Stimulated activated CD4-positive, alpha-beta T cell treated with anti-CD3 and anti-CD28 coated beads, TNF-alpha, amount 100 ng/mL, for 24 hours (primary cell): ENCODE measurements at places on chromosomes 1 and 21.

GRCh38 chr1:173058556-173058955, 7.8 kb upstream of the TNFSF18 start:
- no peak for DNase-seq

GRCh38 chr1:85894651-85895050, 186.4 kb upstream of the ZNHIT6 start:
- no peak for DNase-seq

DNA sequence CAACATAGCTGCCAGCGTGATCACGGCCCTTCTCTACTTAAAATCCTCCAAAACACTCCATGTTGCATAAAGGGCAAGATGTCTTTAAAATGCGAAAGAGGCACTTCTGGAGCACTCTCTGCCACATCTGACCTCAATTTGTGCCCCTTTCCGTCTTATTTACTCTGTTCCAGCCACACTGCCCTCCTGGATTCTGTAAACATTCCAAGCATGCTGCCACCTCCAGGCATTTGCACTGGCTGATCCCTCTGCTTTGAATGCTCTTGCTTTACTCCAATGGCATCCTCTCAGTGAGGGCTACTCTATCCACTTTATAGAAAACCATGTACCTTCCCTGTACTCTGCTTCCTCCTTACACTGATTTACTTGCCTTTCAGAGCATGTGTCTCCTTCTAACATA, 5.3 kb upstream of the RGS7 start:
- DNase-seq: no peak

GRCh38 chr1:35574125-35574654, 1.1 kb downstream of the TFAP2E start:
- no peak for DNase-seq

DNA sequence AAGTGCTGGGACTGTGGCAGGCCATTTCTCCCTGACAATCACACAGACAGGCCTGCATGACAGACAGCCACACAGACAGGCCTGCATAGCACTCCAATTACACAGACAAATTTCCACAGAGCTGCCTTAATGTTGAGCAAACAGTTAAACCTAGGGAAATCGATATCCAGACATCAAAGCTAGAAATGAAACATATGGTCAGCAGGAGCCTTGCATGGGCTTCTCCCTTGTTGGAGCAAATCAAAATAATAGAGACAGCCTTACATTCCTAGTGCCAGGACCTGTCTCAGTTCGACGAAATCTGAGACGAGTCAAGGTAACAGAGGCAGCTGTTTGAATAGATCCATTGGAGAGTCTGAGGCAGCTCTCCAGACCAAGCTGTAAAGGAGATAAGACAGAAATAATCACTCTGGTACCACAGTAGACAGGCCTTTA, 42.4 kb downstream of the OLFML3 start:
- no peak for DNase-seq
